ENCODE measurements at places on chromosomes 6 and 20.

- ATAC-seq: no peak
Observed at GRCh38 chr6:82143041-82143481, 104.5 kb downstream of the IBTK start.

DNA sequence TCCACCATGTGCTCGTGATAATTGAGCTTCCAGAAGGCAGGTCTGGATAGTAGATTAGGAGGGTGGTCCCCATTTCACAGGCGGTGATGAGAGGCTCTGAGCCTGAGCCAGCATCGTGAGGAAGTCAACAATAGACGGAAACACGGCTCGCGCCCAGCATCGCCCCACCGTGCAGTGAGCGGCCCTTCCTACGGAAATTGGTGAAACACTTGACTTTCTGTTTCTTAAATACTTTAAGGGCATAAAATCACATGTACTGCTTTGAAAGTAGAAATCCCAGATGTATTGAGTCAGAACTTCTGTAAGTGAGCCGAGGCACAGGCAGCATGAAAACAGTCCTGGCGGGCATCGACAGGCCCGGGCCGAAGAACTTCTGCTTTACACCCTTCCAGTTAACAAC, 4.3 kb upstream of the KIF25 start:
- no peak for ATAC-seq

GRCh38 chr6:145756170-145756662, 20.9 kb upstream of the EPM2A start:
- ATAC-seq: no peak

DNA sequence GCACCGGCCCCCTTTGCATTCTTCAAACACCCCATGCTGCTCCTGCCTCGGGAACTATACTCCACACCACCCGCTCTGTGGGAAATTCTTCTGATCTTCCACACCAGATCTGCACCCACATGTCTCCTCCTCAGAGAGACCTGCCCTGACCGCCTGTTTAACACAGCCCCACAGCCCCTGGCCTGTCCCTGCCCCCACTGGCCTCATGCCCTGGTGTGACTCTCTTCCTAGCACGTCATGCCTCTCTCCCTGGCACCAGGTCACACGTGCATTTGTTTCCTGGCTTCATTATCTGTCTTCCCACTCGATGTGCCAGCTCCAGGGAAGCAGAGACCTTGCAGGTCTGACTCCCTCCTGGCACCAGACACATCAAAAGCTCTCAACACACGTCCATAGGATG, 79.6 kb downstream of the ANKRD60 start:
- ATAC-seq: no peak

DNA sequence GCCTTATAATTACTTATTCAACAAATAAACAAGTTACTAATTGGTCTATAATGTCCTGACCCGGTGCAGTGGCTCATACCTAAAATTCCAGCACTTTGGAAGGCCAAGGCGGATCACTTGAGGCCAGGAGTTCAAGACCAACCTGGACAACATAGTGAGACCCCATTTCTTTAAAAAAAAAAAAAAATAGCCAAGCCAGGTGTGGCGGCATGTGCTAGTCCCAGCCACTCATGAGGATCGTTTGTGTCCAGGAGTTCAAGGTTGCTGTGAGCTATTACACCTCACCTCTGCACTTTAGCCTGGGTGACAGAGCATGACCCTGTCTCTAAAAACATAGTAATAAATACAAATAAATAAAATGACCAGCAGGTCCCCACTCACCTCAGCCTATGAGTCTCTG, 9.8 kb upstream of the UBE2V1 start:
- no peak for ATAC-seq

- ATAC-seq: no peak
Observed at GRCh38 chr6:73980096-73980495, 284.1 kb downstream of the CD109 start.

DNA sequence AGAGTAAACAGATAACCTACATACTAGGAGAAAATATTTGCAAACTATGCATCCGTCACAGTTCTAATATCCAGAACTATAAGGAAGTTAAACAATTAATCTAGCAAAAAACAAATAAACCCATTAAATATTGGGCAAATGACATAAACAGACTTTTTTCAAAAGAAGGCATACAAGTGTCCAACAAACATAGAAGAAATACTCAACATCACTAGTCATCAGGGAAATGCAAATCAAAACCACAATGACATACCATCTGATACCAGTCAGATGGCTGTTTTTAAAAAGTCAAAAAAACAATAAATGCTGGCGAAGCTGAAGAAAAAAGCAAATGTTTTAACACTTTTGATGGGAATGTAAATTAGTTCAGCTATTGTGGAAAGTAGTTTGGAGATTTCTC, 1117.7 kb upstream of the MAP3K7 start:
- ATAC-seq: no peak

GRCh38 chr6:157169656-157170055, 153.7 kb downstream of the TMEM242 start:
- no peak for ATAC-seq

DNA sequence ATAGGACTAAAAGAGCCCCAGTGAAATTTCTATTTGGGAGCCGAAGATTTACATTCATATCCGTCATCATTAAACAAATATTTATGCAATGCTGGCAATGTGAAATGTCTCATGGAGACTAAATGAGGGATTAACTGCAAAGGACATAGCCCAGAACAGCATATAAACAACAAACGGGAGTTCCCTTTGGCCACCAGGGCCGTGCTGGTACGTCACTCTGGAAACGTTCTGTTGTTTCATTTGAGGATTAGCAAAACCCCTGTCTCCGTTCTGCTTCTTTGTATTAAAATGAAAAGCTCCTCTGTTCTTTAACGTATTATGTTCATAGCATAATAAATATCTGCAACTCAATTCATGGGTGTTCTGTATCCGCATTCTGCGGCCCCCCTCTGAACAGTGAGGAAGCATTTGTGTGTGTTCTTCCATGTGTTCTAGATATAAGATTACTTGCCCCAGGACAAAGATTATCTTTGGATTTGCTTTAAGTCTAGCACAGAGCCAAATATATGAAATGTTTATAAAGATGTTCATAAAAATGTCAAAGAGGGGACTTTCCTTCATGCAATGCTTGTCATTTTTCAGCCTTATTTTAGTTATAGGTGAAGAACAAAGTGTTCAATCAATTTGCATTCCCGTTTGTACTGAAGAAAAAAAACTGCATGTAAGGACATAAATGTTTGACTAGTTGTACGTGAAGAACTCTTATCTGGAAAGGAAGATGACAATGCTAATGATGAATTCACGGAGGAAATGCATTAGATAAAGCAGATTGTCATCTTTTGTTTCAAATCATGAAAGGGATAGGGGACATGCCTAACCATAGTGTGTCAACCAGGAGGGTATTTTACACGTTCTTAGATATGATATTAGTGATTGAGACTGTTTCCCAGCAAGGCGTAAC, 90.0 kb upstream of the TNFAIP3 start:
- ATAC-seq: no peak

- no peak for ATAC-seq
Observed at GRCh38 chr20:52777171-52777570, 195.0 kb upstream of the TSHZ2 start.

DNA sequence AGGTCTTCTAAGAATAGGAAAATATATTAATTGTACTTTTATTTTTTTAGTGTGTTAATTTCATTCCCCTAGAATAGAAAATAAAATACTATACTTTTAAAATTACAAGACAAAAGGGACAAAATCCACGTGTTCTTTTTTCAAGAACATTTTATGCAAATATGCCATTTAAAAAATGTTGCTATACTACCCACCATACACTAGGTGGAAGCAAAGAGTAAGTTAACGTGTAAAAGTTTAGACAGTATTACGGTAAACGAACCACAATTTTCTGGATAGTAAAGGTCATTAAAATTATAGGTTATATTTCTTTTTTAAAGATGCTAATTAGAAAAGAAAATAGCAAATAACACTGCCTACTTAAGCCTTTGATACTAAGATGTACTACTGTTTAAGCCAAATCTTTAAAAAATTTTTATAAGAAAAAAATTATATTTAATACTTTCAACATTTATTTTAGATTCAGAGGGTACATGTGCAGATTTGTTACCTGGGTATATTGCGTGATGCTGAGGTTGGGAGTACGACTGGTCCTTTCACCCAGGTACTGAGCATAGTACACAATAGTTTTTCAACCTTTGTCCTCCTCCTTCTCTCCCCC, 287.6 kb downstream of the PHF3 start:
- ATAC-seq: no peak

DNA sequence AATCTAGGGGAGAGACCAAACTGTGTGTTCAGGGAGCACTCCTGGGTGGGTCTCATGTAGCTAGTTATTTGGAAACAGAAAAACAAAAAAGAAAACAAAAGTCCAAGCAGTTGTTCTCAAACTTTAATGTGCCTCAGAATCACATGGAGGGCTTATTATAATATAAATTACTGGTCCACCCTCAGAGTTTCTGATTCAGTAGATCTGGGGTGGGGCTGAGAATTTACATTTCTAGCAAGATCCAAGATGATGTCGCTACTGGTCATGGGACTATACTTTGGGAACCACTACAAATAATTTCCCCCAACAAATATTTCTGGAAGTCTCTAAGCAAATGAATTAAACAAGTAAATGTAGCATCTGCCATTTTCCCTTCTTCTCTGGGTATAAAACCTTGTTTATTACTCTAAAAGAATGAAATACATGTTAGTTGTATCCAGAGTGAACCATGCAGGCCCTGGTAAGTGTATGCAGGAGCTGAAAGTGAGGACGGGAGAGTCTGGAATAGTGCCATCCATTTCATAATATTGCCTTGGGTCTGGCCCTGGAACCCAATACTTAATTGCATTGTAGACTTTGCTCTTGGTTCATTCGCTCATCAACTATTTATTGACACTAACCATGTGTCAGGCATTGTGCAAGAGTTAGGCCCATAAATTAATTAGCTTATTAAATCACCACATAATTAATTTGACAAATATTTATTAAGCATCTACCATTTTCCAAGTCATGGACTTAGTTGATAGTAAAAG, 490.8 kb downstream of the EPM2A start:
- no peak for ATAC-seq

- no peak for ATAC-seq
Observed at GRCh38 chr6:5412017-5412416, 150.7 kb downstream of the FARS2 start.

DNA sequence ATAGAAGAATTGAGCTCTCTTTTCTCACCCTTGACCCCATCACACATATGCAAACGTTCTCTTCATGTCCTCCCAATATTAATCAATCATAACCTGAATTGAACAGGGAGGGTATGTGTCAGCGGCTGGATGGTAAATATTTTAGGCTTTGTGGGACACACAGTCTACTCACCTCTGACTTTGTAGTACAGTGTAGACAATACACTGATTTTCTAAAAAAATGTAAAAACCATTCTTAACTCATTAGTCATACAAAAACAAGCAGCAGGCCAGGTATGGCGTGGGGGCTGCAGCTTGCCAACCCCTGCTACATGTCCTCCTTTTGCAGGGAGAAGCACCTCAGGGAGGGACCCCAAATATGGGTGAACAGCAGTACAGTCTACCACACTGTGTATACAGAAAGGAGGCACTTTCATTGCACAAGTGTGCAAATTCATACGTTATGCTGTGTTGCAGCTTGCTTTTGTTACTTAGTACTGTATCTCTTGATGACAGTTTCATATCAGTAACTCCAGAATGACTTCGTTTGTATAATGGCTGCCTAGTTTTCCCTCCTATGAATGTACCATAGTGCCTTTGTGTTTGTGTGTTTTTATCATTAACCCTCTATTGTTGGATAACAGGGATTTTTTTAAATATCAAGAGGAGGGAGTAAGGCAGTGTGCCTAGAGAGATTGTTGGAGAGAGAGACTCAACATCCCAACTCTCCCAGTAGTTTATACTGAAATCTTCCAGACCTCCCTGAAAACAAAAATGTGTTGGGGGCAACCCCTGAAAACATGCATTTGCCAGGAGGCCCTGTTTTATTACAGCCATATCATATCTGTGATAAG, 214.3 kb downstream of the ZMYND8 start:
- no peak for ATAC-seq

DNA sequence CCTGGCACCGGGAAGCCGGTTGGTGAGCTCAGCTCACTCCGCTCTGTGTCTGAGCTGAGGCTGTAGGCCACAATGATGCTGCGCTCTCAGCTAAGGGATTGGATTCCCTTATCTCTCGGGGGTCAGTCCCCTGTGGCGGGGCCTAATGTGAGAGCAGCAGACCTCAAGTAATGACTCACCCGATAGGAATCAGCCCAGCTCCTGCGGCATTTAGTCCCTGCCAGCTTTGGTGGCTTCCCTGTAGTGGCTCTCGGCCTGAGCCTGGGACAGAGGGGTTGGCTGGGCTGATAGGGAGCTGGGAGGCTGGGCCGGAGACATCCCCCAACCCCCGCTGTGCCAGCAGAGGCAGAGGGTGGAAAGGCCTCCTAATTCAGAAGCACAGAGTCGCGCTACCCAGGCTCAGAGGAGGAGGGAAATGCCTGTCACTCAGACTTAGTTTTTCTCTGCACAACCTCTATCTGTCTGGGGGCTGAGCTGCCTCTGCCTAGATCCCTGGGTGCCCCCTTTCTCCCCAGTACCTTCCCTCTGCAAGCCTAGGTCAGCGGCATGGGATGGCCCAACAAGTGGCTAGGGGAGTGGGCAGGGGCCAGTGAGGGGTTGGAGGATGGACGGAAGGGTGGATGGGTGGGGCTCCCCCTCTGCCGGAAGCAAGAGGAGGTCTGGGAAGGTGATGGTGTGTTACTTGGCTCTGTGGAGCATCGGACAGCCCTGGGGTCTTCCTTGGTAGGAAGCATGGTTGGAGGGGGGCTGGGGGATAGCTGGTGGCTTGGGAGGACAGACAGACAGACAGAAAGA, 92.2 kb downstream of the CDH22 start:
- ATAC-seq: no peak

- no peak for ATAC-seq
Observed at GRCh38 chr6:98844244-98845210, 10.2 kb downstream of the POU3F2 start.

- ATAC-seq: no peak
Observed at GRCh38 chr6:168118935-168119334, 39.9 kb upstream of the FRMD1 start.

DNA sequence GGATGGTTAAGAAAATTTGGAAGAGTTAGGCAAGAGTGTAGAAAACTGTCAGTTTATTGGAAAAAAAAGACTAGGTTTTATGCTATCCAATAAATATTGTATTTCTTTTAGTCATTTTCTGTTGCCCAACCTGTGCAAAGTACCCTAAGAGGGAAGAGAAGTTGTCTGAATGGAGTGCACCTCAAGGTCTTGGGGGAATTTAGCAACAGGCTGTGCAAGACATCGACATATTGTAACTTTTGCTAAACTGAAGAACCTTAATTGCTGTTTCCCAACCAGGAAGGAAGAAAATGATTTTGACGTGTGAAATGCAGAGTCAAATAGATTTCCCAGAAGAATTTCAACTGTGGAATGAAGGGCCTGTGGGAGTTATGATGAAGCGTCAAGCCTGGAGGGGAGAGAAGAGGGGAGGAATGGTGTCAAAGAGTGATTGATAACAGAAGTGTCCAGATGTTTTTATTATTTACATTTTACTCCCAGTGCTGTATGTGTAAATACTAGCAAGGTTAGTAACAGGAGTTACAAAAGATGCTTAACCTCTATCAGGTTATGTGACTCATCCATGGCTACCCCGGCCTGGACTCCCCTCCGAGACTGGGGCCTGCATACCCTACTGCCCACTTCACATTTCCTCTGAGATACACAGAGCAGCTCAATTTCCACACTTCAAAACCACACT, 246.8 kb downstream of the MYLK4 start:
- no peak for ATAC-seq
